Stimulated activated CD4-positive, alpha-beta T cell treated with anti-CD3 and anti-CD28 coated beads, Interleukin-2, amount 100 ng/mL, for 48 hours (primary cell): ENCODE measurements at places on chromosomes 4 and X.

- no peak for DNase-seq
Observed at GRCh38 chr4:4866124-4866865, 6.8 kb downstream of the MSX1 start.

DNA sequence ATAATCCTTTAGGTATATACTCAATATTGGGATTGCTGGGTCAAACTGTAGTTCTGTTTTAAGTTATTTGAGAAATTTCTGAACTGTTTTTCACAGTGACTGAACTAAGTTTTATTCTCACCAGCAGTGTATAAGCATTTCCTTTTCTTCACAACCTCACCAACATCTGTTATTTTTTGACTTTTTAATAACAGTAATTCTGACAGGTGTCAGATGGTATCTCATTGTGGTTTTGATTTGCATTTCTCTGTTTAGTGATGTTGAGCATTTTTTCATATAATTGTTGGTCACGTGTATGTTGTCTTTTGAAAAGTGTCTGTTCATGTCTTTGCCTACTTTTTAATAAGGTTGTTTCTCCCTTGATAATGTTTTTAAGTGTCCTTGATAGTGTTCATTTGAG lies 112.6 kb downstream of the LINC00632 start:
- DNase-seq: no peak

DNA sequence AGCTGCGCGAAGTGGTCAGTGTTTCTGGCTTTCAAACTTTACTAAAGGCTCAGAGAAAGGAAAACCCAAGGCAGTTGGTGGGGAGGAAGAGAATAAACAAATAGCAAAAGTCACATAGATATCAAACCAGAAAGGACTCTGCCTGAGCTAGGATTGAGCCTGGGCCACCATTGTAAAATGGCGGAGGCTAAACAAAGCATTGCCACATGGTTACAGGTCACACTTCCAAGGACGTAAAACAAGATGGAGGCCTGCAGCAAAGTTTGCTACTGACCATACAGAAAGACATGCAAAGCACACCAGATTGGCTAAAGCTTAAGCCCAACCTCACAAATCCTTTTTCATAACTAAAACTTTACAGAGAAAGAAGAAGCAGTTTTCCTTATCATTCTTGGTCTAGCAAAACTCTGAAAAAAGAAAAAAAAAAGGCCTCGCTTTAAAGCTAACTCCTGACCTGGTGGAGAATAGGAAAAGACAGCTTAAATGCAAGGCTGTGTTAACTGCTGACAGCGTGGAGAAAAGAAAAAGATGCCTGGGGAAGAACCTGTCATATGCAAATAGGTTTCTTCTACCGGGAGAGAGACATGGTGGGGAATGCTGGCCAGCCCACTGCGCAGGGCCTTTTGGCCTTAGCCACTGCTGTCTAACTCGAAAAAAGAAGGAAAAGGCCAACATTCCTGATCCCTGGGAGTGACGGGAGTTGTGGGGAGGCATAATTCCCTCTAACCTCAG lies 81.8 kb upstream of the SMARCA5 start:
- DNase-seq: no peak

DNA sequence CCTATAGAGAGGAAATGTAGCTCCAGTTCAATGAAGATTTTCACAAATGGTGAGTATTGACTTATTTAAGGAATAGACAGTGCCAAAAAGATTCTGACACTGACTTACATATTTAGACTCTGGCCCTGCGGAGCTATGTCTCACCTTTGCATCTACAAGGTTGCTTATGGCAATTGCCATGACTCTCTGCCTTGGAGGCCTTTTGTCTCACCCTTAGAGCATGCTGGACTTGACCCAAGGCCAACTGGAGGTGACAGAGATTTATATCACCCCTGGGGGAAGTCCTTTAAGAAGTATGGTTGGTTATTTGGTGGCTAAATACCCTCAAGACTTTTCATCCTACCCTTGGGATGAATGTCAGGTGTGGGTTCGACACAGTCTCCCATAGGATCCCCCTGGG lies 4.5 kb upstream of the ETDC start:
- no peak for DNase-seq

DNA sequence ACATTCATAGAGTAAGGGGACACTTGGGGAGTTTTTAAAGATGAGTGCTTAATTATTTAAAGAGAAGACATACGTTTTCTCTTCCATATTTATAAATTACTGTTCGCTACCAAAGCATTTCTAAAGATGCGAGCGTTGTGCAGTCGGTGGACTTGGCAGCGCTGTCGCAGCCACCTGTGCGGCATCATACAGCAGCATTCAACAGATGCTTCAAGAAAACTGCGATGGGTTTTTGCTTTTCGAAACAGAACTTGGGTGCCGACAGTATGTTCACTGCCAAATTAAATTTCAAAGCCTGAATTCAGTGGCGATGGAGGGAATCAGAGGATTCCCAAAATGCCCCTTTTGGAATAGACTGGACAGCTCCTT lies 1.6 kb upstream of the HTR2C start:
- DNase-seq: no peak

DNA sequence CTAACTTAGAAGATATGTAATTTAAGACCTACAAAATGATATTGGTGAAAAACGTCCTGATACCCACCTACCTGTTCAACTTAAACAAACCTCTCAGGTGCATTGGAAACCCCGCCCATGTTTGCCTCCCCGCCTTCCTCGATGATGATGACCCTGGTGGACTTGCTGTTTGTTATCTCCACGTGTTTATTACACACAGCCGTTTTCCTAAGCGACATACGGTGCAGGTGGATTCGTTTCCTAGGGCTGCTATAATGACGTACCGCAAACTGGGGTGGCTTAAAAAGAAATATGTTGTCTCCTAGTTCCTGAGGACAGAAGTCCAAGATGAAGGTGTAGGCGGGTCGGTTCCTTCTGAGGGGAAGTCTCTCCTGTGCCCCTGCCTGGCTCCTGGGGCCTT lies 110.7 kb downstream of the GPR143 start:
- DNase-seq: no peak

GRCh38 chrX:99248180-99248579 lies 1161.9 kb downstream of the PCDH19 start:
- DNase-seq: no peak

GRCh38 chrX:120290107-120290506 lies 21.2 kb downstream of the TMEM255A start:
- DNase-seq: no peak

DNA sequence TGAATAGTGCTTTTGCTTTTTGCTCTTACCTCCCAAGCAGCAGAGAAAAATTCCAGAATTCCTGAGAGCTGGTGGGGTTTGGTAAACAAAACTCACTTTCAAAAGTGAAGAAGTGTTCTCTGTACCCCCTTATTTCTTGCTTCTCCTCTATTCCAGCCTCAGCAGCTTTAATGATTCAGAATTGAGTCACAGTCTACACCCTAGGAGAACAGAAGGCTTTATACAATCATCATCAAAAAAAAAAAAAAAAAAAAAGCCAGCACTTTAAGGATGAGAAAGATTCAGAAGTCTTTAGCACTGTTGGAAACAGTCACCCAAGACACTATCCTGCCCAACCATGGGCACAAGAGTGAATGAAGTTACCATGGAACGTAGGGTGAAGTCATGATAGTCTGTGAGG lies 1583.1 kb upstream of the PCDH10 start:
- no peak for DNase-seq

- DNase-seq: no peak
Observed at GRCh38 chrX:63959975-63960374, 175.0 kb upstream of the ARHGEF9 start.

- no peak for DNase-seq
Observed at GRCh38 chr4:27000122-27000521, 139.5 kb downstream of the STIM2 start.

DNA sequence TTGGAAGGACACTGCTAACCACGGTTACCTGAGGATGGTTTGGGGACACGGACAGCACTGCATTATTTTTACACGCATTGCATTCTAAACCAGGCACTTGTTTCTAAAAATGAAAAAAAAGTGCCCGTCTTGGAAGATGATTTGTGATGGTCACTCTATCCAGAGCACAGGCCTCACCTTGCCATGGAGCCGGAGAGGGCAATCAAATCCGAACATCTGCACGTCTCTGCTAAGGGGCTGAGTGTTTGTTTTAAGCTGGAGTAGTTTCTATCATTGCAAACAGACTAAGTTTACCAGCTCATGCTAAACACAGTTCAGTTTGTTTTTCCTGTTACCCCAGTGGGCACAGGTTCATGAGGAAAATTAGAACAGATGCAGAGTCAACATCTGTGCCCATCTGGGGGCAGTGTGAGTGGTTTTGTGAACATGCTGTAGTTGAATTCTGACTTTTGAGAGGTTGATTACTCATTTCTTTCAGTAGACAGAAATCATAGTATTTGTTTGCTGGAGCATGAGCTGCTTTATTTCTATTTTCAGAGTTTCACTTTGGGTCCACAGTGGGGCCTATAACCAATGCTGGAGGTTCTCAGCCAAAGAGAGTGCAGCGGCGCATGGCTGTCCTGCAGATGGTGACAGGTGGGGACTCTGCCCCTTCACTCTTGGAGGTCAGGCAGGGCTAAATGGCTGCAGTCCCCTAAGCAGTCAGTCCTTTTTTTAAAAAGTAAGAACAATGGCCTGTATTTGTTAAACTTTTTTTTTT lies 65.4 kb upstream of the ENPP6 start:
- DNase-seq: no peak

- DNase-seq: peak; percentile 80
Observed at GRCh38 chr4:8917868-8918783, 46.5 kb upstream of the HMX1 start.

DNA sequence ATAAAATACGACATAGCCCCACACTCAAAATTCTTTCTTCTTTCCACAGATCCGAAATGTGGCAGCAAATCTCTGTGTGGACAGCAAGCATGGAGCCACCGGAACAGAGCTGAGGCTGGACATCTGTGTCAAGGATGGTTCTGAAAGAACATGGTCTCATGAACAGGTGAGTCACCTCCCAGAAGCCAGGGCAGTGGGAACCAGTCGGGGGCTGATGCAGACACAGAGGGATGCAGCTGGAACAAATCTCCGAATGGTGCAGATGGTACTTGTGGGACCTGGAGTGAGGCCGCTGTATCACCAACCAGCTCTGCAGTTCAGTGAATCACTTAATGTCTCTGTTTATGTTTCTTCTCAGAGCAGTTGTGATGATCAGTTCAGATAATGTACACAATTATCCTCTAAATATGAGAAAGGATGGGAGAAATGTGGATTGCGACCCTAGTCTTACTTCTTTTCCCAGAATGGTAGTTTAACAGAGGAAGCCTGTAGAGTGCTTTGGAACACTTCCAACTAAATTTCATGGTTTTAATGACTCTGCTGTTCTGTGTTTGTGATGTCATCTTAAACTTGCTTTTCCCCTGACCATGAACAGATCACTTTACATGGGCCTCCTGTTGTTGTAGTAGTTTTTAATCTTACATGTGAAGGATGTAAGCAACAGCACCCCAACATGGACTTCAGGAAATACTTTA lies 159.3 kb upstream of the GALNT7 start:
- DNase-seq: no peak

DNA sequence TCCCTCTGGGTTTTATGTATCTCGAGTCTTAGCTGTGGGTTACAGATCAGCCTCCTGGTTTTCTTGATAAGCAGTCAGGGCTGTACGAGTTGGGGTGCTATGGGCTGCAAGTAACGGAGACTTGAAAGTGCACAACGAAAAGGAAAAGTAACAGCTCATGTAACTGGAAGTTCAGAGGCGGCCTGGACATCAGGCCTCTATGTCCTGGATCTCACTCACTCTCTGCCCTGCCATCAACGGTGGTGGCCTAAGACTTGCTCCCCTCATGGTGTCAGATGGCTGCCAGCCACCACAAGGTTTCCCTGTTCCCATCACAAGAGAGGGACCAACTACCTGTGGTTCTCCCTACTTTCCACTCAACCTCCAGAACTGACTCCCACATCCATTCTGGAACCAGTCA lies 4.8 kb downstream of the PPP2R2C start:
- DNase-seq: no peak

- no peak for DNase-seq
Observed at GRCh38 chr4:165873298-165874071, 448 bp downstream of the TLL1 start.

DNA sequence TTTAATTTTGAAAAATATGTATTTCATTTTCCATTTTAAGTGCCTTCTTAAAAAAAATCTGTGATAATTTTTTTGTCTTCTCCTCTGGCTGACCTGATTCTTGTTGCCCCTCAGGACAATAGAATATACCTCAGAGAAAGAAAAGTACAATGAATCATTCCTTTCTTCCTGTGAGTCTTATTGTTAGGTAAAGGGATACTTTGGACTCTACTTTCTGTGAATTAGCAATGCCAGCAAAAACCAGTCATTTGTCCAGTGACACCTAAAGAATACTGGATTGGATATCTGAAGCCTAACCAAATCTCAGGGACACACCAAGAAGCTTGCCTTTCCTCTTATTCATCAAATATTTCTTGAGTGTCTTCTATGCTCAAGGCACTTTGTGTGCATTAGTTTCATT lies 102.1 kb downstream of the AREG start:
- DNase-seq: no peak

GRCh38 chrX:71103110-71103983 lies 3.2 kb downstream of the CXorf65 start:
- peak; percentile 41 for DNase-seq

DNA sequence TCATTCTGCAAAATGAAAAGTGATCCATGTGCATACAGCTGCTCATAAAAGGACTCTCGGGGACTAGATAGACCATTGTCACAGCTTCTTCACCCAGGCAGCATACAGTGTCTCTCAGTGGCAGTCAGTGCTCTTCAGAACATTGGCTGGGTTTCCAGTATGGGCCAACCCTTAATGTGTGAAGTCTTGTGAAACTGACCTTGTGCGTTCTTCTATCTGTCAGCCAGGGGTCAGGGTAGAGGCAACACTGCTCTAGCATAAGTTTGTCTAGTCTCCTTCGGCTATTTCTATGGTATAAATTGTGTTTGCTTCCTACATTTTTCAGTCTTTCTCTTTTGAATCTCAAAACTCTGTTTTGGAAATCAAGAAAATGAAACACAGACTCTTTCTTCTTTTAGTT lies 37.0 kb upstream of the SMIM31 start:
- no peak for DNase-seq

DNA sequence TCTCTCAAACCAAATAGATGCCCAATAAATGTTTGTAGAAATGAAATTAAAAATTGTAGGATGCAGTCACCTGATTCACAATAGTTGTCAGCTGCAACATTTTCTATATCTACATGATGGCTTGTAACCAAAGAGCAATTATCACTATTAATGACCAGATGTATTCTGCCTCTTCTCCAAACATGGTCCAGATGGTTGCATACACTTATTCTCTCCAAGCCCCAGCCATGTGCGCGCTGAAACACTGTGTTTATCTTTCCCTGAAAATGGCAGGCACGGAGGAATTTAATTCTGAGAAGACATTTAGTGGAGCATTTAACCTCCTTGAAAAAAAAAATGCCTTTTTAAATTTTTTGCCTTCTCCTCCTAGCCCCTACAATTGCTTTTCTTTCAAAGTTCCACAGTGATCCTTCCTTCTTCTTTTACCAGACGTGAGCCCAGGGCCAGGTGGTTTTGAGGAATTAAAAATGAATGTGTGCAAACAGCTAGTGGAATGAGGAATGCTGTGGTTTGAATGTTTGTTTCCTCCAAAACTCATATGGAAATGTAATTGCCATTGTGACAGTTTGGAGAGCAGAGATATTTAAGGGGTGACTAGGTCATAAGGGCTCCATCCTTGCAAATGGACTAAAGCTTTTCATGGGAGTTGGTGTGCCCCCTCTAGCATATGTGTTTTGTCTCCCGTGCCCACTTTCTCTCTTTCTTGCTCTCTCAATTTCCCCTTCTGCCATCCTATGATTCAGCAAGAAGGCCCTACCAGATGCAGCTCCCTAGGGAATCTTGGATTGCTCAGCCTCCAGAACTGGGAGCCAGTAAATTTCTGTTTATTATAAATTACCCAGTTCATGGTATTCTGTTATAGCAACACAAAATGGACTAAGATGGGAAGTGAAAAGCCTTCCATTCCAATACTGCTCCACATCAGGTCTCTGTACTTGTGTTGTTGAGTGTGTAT lies 136.0 kb downstream of the GABRB1 start:
- no peak for DNase-seq
